Glomerular endothelial cell (primary cell): ENCODE measurements at places on chromosomes 5 and 9.

DNA sequence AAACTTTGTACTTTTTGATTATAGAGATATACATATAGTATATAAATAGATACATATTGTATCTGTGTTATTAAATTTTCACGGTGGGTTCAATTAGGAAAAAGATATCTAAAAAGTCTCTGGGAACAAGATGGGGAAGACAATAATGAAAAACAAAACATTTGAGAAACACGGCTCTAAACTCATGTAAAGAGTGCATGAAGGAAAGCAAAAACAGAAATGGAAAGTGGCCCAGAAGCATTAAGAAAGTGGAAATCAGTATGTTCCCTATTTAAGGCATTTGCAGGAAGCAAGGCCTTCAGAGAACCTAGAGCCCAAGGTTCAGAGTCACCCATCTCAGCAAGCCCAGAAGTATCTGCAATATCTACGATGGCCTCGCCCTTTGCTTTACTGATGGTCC is at the start of gene IFNA1:
TSS of gene IFNA1 (plus strand) at position 301 of the 400 bp plus-strand sequence. CDS start at position 370, 69 bp downstream.
- DNase-seq, result no peak

DNA sequence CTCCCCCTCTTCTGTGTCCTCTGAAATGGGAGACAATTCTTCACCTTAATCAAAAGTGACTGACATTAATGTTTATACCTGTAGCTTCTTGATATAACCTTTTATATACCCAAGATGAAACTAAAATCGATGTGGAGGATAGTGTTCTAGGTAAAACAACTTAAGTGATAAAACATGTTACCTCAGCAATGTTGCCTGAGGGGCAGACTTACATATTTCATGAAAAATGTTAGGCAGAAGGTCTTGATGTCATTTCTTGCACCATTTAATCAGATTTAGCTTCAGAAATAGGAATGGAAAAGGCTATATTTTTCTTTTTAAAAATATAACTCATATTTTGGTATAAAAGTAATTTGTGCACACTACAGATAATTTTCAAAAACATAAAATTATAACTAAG is 22.7 kb upstream of the MACIR start:
- DNase-seq, result no peak

DNA sequence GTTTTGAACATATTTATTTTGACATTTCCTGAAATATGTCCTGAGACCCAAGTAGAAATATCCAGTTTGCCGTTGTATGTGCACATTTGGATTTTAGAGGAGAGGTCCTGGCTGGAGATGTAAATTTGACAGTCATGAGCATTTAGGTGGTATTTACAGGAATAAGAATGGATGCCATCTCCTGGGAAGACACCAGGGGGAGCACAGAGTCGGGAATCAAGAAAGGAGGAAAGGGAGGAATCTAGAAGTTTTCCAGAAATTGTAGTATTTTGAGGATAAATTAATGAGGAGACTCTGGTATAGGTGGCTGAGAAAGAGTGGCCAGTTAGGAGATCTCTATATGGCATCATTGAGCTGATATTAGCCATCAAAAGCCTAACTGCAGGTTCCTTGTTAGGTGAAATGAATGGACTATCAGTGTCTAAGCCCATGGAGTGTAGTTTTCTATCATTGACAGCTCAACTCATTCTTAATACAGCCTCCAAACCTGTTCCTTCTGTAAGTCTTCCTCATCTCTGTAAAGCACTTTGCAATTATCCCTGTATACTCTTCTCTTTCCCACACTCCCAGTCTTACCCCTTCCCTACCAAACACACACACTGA is 7.2 kb downstream of the GAPT start:
- peak; percentile 23 for DNase-seq

DNA sequence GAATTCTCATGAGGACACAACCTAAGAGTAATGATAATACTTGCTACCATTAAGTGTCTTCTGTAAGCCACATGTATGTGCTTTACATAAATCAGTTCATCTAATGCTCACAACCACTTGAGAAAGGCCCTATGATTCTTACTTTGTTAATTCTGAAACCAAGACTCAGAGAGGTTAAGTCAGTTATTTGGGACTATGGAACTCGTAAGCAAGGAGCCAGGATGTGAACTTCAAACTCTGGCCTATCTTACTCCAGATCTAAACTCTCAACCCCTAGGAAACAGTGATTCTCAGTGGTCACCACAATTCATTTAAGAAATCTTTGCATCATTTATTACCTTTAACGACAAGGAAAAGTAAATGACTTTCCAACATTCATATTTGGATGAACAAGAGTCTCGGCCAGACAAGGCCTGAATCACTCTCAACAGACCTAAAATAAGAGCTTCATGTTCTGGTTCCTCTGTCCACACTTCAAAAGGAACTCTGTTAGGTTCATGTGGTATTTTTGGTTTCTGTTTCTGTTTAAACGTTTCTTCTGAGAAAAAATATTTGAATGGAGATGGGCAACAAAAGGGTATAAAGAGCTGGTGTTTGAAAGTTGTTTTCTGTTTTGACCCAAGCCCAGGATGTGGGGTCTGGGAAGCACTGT is 104.8 kb downstream of the LPAR1 start:
- no peak for DNase-seq

- DNase-seq, result no peak
These were observed 40.4 kb upstream of the ECM2 start for GRCh38 chr9:92576175-92576574.

GRCh38 chr5:67291066-67291465 is 94.5 kb upstream of the CD180 start:
- DNase-seq, result no peak

GRCh38 chr9:120398286-120398685 is 181.7 kb downstream of the CDK5RAP2 start:
- DNase-seq, result no peak

GRCh38 chr9:128912270-128912853 is 8.4 kb upstream of the PHYHD1 start:
- no peak for DNase-seq

DNA sequence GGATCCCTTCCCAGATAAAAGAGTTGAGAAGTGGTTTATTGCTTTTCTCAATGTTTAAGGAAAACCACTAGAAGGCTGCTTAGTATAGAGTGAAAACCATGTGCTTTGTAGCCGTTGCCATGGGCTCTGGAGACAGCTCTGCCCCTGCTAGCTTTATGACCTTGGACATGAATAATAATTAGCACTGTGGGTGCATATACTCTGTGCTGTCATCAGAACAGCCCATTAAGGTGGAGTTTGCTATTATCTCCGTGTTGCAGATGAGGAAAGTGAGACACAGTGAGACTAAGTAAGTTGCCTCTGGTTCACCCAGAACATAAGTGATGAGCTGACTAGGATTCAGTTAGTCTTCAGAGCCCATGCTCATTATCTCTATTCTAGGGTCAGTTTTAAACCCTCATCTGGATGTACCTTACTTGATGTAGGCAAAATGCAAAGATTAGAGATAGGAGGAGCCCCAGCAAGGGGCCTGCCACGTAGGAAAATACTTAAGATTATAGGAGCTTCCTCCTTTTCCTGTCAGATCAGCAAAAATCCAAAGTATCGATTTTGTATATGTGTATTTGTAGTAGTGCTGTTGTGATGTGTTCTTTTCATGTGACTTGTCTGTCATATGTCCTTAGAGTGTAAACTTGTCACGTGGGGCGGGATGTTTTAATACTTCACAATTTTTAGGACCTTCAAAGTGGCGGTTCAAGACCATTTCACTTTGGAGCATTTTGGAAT is 102.5 kb downstream of the TLE4 start:
- DNase-seq, result no peak

- DNase-seq, result no peak
These were observed 169.0 kb downstream of the TRIM32 start for GRCh38 chr9:116855881-116856662.

GRCh38 chr5:108251350-108251749 is 130.5 kb downstream of the FBXL17 start:
- peak; percentile 18 for DNase-seq

DNA sequence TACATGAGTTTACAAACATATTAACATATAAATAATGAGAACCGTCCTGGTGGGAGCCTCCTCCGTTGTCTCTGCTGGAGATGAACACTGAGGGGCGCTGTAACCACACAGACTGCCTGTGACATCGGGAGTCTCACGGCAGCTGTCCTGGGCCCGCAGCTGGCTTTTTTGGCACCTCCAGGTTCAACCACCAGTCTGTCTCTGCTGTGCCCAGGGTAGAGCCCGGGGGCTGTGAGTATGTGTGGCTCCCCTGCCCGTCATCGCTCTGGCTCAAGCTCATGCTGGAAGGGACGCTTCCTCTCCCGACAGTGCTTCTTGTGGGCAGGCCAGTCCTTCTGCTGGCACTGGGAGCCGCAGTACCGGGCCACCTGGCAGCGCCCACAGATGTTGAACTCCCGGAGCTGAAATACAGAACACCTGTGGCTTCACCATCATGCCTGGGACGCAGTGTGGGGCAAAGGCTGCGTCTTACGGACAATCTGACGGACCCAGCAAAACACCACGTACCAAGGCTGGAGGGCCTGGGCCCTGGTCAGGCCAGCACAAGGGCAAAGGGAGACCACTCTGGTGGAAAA is 3.6 kb upstream of the DPH7 start:
- no peak for DNase-seq

DNA sequence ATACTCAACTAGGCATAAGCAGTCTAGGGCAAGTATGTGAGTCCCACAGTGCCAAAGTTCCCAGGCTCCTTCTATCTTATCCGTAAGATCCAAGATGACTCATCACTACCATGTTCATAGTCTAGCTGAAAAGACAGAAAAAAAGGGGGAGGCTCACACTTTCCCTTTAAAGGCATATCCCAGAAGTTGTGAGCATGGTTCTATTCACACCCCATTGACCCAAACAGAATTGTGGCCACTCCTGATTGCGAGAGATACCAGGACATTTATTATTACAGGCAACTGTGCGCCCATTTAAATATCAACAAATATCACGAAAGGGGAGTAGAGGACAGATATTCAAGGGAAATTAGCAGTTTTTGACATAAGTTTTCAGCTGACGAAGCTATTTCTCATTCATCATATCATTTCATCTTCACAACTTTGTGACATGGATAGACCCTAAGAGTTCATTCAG is 8.1 kb upstream of the PFDN1 start:
- peak; percentile 88 for DNase-seq

GRCh38 chr5:98031496-98031895 is 742.0 kb upstream of the RGMB start:
- DNase-seq, result no peak

GRCh38 chr9:107246259-107247254 is 36.5 kb upstream of the RAD23B start:
- no peak for DNase-seq

GRCh38 chr5:1657161-1657741 is 133.5 kb upstream of the LPCAT1 start:
- DNase-seq, result no peak

DNA sequence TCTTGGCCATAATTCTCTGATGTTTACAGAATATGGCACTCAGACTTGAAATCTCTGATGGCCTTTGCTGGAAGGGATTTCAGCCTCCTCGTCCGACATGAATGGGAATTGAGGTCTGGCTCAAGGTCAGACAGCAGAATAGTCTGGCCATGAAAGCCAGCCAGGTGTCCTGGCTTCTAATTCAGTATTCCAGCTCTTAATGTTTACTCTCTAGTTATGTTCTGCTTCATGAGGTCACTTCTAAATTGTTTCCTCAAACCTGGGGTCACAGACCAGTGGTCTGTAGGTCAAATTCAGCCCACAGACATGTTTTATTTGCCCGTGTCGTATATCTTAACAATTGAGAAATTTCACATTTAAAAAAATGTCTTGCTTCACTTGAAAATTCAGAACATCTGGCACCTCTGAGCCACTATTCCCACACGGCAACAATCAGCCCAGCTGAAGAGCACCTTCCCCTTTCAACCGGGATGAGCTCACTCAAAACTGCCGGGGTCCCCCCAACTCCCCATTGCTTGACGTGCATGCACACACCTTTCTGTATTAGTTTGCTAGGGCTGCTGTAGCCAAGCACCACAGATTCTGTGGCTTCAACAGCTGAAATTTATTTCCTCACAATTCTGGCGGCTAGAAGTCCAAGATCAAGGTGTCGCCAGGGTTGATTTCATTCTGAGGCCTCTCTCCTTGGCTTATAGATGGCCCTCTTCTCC is 243.5 kb downstream of the ENC1 start:
- DNase-seq, result no peak

DNA sequence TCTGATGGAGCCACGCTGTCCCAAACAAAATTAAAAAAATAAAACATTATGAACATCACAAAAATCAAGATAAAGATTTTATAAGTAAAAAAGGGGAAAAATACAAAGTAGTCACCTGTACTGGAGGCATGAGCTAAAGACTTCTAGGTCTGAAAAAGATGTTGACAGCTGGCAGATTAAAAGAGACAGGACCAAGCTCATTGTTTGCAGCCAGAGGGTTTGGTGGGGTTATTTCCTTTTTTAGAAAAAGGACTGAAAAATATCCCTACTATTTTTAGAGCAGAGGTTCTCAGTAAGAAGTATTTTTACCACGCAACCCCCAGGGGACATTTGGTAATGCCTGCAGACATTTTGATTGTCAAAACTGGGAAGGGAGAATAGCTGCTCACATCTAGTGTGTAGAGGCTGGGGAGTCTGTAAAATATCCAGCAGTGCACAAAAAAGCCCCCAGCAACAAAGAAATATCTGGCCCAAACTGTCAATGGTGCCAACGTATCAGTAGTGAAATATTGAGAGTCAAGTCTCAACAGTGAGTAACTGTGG is 353.4 kb downstream of the TLE1 start:
- DNase-seq, result no peak

- DNase-seq, result no peak
These were observed 459.8 kb downstream of the CCDC171 start for GRCh38 chr9:16012621-16013020.
